Activated T-cell treated with anti-CD3 and anti-CD28 coated beads for 1 hour (primary cell): ENCODE measurements at places on chromosomes 13 and 19.

DNA sequence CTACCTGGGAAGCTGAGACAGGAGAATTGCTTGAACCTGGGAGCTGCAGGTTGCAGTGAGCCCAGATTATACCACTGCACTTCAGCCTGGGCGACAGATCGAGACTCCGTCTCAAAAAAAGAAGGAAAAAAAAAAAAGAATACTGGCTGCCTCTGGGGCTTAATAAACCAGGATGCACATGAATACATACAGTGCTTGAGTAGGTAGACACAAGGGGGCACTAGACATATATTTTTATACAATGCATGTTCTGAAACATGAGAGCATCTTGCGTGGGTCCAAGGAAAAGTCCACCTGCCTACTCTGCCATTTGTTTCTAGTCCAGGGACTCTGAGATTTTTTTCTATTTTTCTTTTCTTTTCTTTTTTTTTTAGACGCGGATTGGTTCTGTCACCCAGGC, 31.2 kb downstream of the KEAP1 start:
- DNase-seq = no peak

- DNase-seq = no peak
Measured at GRCh38 chr19:29417048-29417447, 108.7 kb upstream of the VSTM2B start.

GRCh38 chr13:99064624-99065234, 86.9 kb upstream of the DOCK9 start:
- no peak for DNase-seq

DNA sequence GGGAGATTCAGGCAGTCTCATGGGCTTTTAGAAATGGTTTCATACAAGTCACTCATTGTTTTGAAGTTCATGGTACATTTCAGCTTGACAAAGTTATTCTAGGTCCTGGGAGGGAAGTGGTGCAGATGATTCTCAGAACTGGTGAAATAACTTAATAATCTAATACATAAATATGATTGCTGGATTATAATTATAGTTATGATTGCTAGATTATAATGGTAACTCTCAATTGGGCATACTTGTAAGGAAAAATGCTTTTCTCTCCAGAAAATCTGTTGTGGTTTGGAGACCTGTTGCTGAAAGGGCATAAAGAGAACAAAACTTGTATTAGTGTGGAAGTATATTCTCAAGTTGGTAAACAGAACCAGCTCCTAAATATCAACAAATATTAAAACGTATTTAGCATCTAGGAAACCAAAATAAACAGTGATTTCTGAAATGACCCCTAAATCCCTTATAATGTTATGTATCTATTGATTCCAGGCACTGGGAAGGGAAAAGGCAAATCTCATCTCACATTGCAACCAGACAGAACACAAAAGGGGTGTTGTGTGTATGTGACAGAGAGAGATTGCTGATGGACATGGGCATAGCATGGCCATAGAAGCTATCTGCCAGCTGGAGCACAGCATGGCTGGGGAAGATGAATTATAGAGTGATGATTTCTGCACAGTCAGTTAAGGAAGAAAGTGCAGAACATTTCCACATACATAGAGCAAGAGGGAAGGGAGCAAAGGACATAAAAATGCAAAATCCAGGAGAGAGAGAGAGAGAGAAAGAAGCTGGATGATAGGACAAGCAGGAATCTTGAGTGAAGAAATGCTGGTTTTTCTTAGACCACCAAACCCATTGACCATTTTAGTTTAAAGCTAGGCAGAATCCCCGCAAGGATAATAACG, 87.1 kb upstream of the FRY start:
- DNase-seq = no peak

GRCh38 chr13:99305158-99305557, 2.0 kb downstream of the GPR183 start:
- DNase-seq = no peak

- DNase-seq = no peak
Measured at GRCh38 chr19:55552620-55553019, 7.3 kb upstream of the SBK3 start.

- DNase-seq = no peak
Measured at GRCh38 chr13:72473321-72473720, 254.1 kb downstream of the MZT1 start.

DNA sequence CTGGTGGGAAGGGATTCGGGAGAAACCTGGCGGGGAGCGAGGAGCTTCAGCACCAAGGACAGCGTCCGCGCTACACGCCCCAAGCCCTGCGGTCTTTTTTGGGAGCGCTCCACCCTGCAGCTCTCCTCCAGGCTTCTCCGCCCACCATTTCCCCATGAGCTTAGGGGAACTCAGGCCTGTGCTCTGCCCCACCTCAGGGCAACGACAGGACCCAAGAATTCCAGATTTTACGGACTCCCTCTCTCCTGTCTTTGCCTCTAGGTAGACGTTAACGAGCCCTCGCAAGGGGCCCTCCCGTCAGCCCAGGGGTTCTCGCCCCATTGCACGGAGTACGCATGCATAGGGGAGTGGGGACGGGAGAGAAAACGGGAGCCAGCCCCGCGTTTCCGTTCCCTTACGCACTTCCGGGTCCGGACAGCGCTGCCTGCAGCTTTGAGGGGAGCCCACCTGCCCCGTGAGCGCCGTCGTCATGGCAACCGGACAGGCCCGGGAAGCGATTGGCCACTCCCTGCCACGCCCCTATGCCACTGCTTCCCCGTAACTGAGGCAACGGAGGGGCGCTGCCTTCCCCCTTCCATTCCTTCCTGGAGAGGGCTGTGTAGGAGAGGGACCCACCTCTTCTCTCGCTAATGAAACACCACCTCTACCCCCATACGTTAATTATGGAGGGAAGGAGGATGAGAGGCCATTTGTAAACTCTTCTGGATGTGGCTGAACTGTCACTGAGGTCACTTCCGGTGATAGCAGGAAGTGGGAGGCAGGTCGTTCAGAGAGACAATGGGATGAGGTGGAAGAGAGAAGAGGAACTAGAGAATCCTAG, 20.8 kb downstream of the NOVA2 start:
- DNase-seq = peak; percentile 22
